ENCODE measurements at places on chromosomes 7 and 10.
A peak's percentile ranks its signal among the peaks of the same experiment; 100 is the strongest.

DNA sequence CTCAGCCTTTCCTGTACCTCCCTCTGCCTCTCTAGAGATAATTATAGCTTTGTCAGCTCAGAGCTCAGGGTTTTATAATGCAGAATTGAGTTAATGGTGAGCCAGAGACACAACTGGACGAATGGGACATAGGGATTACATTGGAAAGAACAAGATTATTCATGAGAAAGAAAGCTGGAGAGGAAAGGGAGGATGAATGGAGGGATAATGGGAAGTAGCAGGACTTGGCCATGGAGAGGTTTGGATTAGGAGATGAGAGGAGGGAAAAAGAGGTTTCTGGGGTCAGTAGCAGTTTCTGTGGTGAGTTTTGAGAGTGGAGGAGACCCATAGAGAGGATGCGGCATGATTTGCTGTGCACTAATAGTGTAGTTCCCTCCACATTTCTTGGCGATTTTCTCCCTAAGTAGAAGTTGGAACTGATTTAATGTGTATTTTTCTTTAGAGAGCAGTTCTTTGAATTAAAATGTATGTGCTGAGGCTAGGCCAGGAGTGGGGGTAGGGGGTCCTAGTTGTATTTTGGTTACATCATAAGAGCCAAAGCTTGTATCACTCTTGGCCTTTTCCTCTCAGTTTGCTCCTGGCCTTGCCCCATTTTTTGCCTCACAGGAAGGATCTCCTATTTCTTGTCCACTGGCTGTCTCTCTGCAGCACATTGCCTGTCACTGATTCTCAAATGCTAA, 107.4 kb downstream of the MKX start:
- DNase-seq = no peak

GRCh38 chr7:1531979-1532455, 1.5 kb downstream of the MAFK start:
- peak; percentile 31 for DNase-seq

GRCh38 chr7:29197916-29198315, 3.3 kb downstream of the CHN2 start:
- DNase-seq = no peak

GRCh38 chr7:117025891-117026290, 72.6 kb downstream of the ST7 start:
- DNase-seq = no peak

DNA sequence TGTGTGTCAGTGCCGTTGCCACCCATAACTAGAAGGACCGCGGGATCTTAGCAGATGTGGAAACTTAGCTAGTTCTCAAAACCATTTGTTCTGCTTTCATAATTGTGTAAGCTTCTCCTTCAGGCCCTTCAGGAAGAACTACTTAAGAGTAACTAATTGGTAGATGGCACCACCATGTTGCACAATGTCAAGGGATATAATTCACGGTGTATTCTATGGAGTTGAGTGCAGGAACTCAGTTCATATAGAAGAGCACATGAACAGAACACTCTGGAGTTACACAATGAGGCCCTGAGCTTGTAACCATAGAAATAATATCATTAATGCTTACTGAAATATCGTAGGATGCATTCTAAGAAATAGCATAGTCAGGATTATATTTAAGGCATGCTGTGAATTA, 126.5 kb upstream of the GAD2 start:
- no peak for DNase-seq

GRCh38 chr10:2619916-2620315, 447.4 kb upstream of the PFKP start:
- no peak for DNase-seq

- DNase-seq = peak; percentile 63
Measured at GRCh38 chr7:134458341-134458805, 527 bp downstream of the AKR1B1 start.

GRCh38 chr10:88491314-88491713, 91.8 kb downstream of the RNLS start:
- no peak for DNase-seq

DNA sequence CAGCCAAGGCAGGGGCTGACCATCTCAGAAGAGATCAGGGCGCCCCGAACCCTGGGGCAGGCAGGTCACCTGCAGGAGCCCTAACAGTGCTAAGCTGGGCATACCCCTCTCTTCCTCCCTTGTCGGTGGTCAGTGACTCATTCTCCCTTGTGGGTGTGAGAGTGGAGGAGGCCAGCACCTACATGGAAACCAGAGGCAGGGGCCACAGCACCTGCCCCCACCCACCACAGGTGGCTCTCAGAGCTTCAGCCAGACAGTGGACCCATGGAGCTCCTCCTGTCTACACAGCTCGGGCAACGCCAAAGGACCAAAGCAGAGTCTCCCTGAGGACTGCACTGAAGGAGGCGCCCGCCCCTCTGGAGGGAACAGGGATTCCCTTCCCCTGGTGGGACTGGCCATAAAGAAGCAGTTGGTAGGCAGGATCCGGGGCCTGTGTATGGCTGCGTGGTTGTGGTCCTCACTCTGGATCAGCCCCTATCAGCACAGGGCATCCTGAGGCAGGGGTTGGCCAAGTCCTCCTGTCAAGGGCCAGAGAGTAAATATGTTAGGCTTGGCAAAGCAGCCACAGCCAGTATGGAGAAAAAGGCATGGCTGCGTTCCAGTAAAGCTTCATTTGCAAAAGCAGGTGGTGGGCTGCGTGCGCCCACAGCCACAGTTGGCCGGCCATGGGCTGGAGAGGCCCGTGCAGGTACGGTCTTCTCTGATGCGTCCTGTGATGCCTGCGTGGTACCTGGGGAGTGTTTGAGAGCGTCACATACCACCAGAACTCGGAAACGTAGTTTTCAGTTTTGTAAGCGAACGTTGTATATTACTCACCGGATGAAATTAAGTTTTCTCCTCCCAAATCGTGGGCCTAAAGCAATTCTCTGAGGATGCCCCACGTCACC, 198.2 kb downstream of the EBF3 start:
- no peak for DNase-seq

GRCh38 chr7:48466713-48467112, 295.5 kb downstream of the ABCA13 start:
- DNase-seq = no peak

GRCh38 chr10:8584666-8585065, 530.2 kb downstream of the GATA3 start:
- DNase-seq = no peak

GRCh38 chr7:3464900-3465622, 164.0 kb downstream of the SDK1 start:
- DNase-seq = peak; percentile 15

DNA sequence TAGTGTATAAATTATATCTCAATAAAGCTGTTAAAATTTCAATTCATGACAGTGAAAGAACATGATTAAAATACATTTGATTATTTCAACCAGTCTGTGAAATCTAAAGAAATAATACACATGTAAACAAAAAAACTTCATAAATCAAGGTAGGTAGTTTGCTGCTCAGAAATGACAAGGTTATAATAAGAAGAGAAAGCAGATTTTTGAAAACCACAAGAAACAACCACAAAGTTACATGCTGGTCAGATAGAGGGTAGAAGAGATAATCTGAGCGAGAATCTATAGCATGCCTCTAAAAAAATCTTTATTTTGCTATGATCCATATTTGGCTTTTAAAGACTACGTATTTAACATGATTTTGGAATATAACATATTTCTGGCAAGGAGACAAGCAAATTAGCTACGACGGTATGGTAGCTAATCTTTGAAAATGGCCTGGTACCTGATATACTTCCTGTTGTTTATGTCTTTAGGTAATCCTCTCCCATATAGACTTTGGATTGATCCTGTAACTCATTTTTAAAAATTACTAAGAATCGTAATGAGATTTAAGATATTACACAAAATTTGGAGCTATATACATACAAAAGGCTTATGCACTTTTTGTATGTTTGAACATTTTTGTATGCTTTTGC, 23.5 kb upstream of the VCL start:
- DNase-seq = peak; percentile 48

GRCh38 chr7:21054427-21055112, 267.9 kb upstream of the SP8 start:
- DNase-seq = no peak

DNA sequence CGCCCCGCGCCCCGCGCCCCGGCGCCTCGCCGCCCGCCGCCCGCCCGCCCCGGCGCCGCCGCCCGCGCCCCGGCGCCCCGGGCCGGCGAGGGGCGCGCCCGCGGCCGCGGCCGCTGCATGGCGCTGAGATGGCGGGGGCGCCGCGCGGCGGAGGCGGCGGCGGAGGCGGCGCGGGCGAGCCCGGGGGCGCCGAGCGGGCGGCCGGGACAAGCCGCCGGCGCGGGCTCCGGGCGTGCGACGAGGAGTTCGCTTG, 174 bp downstream of the ADCY1 start:
- DNase-seq = no peak

DNA sequence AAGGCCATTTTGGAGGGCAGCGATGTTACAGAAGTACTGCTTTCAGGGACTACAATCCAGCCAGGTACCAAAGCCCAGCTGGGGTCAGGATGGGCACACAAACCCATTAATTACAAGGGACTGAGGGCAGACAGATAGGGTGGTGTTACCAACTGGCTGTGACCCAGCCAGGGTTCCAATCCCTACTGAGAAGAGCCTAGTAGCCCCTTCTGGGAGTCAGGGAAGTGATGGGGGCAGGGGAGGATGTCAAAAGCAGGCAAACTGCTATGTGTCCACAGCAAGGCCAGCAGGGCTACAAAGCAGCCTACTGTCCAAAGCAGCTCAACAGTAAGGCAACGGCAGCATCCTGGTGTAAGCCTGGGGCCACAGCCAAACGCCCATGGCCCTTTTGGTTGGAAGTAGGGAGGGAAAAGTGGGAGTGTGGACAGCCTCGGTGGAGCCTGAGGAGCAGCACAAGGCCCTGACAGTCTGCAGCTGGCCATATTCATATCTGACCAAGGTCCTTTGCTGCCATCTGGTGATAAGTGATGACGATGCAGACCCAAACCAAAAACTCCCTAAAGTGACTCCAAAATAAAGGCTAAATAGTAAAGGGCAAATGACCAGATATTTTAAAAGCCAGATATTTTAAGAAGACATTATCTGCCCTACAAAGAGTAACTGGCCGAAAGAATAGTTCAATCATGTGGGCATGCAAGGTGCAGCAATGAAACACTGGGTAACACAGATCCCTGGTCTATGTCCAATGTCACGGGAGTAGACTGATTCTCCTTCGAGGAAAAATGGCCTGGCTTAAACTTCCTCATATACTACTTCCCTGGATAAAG, 56.9 kb downstream of the XPNPEP1 start:
- DNase-seq = no peak

- DNase-seq = no peak
Measured at GRCh38 chr7:35705932-35706461, 11.1 kb upstream of the HERPUD2 start.

GRCh38 chr7:97167176-97167575, 49.7 kb downstream of the SDHAF3 start:
- no peak for DNase-seq

DNA sequence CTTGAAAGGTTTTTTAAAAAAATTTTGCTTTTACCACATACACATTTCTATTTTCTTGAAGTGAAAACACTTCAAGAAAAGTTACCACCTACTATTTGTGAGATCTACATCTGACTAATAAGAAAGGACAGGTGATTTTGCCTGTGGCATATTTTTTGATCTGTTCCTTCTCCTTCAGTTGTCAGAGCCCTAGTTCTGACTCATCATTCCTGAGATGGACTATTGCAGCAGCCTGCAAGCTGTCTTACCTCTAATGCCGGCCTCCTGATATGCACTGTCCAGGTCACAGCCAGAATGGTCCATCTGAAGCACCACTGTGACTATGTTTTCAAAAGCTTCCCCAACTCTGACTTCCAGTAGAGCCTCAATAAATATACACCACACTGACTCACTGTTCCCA, 28.2 kb upstream of the ANK3 start:
- DNase-seq = no peak

GRCh38 chr7:157602581-157602980, 265.8 kb downstream of the DNAJB6 start:
- DNase-seq = no peak

GRCh38 chr7:47759056-47759706, 177.3 kb upstream of the TNS3 start:
- no peak for DNase-seq

GRCh38 chr10:36221101-36221500, 579.0 kb upstream of the FZD8 start:
- no peak for DNase-seq

DNA sequence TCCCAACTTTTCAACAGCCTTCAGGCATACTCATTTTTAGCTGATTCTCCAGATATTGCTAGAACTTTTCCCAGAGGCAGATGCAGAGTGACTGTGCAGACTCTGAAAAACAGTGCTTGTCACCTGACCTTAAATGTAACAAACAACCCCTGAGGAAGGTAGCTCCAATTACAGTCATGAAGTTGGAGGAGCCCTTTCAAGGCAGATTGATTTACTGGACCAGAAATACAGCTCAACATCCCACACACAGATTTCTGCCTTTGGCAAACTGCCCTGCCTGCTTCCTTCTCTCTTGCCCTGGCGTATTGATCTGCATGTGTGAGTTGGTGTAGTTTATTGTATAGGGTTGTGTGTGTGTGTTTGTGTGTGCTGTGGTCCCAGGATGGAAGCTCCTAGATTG, 38.5 kb downstream of the PYROXD2 start:
- DNase-seq = no peak

DNA sequence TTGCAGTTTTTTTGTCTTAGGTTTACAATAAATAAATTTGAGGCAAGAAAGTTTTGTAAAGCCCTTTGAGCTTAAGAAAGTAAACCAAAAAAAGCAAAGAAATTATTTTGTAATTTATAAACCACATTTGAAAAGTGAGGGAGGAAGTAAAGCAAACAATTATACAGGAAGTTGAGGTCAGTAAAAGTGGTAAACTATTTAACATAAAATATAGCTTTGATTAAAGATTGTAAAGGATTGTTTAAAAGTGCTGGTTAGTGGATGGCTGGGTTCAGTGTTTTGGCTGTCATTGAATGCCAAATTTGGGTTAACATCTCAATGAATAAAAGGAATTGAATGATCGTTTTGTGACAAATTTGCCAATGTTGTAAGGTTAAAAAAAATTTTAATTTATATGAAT, 9.9 kb downstream of the SOSTDC1 start:
- DNase-seq = no peak

DNA sequence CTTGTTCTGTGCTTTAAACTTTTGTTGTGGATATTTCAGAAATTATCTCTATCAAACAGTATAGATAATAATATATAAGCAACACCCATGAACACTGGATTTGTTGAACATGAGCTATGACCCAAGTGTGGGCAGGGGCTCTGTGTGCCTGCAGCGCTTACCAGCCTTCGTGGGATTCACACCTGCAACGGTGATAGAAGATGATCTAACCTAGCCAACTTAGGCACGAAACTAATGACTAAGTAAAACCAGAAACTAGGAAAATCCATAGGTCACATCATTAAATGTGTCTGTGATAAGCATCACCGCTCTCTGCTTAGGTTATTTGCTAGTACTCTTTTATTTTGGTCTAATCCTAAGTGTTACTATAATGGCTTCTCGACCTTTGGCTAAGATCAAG, 18.0 kb downstream of the SPAG6 start:
- DNase-seq = no peak

DNA sequence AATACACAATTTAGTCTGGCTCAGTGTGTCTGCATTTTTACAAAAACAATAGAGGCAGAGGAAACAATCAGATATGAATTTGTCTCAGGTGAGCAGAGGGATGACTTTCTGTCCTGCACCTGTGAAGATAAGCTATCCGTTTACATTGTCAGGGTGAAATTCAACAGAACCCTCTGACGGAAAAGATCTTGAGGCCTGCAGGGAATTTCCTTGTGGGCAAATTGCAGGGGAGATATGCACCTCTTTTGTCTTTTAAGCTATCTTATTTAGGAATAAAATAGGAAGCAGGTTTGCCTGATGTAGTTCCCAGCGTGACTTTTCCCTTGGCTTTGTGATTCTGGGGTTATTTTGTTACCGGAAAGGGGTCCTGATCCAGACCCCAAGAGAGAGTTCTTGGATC, 325.1 kb downstream of the GALNT17 start:
- no peak for DNase-seq
